ENCODE measurements at places on chromosomes 1 and 21.

GRCh38 chr1:6127587-6128163, 52.4 kb downstream of the CHD5 start:
- DNase-seq: peak; percentile 100

DNA sequence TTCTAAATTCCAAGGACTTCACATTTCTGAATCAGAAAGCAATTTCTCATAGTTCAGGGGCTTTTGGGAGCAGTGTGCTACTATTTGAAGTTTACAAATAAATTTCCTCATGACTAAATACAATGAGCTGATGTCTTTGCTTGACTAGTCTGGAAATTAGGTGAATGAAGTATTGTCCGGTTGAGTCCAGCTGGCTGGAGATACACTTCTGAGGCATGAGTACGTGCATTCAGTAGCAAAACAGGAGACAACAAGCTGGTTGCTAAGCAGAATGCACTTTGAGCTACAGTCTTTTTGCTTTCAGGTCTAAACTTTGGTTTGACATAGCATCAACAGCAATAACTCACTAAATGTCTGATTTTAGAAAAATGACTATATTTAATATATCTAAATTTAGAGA, 27.1 kb downstream of the ZNHIT6 start:
- no peak for DNase-seq

- no peak for DNase-seq
Measured at GRCh38 chr1:7578206-7578605, 192.9 kb upstream of the VAMP3 start.

DNA sequence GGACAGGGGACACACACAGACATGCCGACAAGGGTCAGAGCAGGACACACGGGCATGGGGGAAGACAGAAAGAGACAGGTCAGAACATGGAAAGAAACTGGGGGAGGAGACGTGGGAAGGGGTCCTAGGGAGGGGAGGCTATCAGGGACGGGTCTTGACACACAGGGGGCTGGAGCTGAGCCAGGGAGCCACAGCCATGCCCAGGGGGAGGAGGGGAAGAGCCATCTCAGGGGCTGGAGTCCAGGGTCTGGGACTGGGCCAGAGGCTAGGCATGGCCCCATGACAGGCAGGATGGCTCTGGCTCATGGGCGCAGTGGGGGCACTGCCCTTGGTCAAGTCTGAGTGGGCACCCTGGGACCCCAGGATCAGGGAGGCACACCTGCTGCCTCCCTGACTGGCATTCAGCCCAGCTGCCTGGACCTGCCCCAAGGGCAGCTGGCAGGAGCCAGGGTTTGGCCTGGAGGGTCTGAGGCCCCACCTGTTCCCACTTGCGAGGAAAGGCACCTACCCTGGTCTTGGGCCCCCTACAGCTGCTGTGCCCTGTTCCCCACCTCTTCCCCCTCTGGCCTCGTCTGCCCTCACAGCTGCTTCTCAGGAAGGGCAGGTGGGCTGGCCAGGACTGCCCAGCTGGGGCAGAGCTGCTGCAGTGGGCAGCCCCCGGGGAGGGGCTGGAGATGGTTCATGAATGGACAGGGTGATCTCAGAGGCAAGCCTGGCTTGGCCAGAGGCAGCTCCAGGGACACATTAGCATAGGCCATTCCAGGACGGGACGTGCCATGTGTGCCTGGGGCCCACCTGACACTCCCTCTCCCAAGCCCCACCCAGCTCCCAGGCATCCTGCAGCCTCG, 42.9 kb downstream of the HSPG2 start:
- no peak for DNase-seq

DNA sequence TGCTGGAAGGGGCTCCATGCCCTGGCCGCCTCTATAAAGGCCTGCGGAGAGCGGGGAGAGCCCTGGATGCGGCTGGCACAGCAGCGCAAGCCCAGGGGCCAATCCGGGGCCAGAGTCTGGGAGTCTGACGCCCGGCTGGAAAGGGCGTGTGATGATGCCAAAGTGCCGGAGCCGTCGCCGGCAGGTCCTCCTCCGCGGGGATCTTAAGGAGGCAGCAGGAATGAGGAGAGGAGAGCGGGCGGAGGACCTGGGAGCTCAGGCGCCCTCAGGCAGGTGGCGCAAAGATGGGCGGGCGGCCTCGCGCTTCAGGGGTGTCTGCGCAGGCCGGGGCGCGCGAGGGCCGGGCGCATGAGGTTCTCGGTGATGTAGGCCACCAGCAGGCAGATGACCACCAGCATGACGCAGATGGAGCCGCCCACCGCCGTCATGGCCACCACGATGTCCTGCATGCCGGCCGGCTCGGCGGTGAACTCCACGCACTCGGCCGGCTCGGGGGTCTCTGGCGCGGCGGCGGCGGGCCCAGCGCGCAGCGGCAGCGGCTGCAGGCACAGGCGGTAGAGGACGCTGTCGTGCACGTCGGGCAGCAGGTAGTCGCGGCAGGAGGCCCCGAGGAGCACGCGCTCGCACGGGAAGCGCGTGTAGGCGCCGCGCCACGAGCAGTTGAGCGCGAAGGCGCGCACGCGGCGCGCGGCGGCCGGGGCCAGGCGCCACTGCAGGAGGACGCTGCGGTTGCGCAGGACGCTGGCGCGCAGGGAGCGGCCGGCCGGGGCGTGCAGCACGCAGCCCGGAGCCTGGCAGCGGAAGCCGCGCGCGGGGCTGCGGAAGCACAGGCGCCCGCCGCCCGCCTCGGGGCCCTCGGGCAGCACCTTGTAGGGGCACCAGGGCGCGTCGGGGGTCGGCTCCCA, 653 bp downstream of the FNDC10 start:
- DNase-seq: peak; percentile 87

DNA sequence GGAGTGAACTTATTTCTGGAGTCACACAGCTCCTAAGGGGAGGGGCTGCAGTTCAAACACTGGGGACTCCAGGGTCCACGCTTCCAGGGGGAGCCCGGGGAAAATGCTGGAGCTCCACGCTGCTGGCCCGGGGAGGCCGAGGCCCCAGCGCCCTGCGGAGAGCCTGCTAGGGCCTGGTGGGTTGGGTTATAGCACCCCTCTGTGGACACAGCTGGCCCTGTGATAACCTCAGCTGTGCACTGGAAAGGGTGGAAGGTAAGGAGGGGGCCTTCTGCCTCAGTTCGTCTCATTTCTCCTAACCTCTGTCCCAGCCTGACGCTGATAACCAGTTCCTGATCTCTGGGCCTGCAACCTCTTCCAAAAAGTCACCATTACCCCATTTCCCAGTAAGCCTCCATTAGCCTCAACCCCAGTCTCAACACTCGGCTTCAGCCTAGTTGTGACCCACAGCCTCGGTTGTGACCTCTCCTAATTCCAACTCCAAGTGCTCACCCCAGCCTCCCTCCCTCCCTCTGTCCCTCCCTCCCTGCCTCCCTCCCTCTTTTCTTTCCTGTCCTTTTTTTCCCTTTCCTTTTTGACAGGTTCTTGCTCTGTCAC, 7.1 kb downstream of the NBL1 start:
- peak; percentile 81 for DNase-seq

DNA sequence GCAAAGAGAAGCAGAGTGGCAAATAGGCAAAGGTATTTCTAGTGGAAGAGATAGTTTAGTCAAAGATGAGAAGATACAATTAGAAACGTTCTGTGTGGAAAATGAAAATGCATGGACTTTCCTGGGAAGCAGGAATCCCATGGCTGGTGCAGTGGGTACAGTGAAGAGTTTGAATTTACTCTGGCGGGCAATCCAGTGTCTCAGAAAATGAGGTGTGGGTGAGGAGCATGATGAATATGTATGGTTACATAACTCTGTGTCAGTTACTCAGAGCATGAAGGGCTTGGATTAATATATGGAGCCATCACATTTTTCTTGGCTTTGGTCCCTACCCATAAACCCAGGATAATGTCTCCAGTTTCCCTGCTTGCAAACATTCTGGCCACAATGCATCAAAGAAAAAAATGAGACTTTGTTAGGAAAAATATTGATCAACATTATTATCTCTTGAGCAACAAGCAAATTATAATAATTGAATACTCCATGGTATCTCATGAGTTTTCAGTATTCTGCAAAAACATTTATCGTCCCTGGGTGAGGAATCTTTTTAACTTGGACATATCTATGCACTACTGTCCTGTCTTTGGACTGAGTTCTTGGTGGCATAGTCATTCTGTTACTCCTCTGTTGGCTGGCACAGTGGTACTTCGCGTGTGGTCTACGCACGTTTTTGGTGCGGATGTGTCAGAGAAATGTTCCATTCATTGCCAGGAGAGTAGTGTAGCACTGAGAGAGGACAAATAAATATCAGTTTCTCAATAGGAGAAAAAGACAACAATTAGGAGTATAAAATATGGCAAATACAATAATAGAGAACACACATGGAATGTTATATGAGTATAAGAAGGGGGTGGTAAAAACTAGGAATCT, 173.7 kb upstream of the C1orf105 start:
- no peak for DNase-seq

GRCh38 chr21:32455548-32455947, 43.0 kb downstream of the EVA1C start:
- no peak for DNase-seq

- no peak for DNase-seq
Measured at GRCh38 chr1:152770411-152770810, 4.5 kb upstream of the LCE1F start.

DNA sequence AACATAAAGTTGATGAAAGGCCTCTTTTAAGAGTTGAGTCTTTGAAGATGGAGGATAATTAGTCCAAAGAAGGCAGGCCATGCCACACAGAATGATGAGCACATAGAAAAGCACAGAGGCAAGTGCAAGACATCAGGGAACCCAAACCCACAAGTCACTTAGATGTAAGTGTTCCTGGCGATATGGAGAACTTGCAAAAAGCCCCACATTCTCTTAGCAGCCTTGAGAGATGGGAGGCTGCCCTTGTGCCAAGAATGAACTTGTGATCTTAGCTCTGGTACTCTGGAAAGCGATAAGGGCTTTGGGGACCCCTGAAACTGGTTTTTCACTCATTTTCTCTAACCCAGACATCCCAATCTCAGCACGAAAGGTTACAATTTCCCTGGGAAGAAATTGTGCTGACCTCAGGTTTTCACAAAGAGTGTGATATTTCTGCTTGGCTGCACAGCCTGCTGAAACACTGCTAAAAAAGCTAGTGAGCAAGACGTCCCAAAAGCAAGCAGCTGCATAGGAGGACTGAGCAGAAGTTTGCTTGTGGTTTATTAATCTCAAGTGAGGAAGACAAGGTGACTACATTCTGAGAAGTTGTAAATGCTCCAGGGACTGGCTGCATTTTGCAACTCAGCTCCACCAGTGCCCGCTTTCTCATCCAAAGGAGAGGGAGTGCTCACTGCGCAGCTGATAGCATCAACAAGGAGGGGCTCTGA, 496.9 kb upstream of the CAMK1G start:
- no peak for DNase-seq

DNA sequence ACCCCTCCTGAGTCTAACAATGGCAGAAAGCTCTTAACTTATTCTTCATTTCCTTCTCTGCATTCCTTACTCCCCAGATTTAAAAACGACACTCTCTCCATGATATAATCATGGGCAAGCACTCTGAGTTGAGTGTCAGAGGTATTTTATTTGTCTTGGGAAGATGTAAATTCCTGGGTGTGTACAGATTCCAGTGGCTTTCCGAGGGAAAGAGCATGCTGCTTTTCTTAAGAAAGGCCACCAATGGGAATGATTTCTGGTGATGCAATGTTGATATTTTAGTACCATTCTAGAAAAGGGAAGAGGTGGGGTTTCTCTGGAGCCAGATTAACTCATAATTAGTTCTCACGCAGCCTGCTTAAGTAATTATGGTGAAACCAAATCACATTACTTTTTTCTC, 47.8 kb upstream of the BTG3 start:
- DNase-seq: peak; percentile 10

- DNase-seq: no peak
Measured at GRCh38 chr21:31618696-31619430, 40.6 kb upstream of the SOD1 start.

- peak; percentile 76 for DNase-seq
Measured at GRCh38 chr21:44428281-44428960, 26.9 kb upstream of the LRRC3 start.

- no peak for DNase-seq
Measured at GRCh38 chr21:38202811-38203210, 54.0 kb upstream of the KCNJ15 start.

- DNase-seq: no peak
Measured at GRCh38 chr1:36883315-36883949, 150.9 kb downstream of the GRIK3 start.

GRCh38 chr1:2589431-2590232, 3.1 kb downstream of the PRXL2B start:
- no peak for DNase-seq

- no peak for DNase-seq
Measured at GRCh38 chr21:42174173-42174572, 44.8 kb upstream of the ABCG1 start.

DNA sequence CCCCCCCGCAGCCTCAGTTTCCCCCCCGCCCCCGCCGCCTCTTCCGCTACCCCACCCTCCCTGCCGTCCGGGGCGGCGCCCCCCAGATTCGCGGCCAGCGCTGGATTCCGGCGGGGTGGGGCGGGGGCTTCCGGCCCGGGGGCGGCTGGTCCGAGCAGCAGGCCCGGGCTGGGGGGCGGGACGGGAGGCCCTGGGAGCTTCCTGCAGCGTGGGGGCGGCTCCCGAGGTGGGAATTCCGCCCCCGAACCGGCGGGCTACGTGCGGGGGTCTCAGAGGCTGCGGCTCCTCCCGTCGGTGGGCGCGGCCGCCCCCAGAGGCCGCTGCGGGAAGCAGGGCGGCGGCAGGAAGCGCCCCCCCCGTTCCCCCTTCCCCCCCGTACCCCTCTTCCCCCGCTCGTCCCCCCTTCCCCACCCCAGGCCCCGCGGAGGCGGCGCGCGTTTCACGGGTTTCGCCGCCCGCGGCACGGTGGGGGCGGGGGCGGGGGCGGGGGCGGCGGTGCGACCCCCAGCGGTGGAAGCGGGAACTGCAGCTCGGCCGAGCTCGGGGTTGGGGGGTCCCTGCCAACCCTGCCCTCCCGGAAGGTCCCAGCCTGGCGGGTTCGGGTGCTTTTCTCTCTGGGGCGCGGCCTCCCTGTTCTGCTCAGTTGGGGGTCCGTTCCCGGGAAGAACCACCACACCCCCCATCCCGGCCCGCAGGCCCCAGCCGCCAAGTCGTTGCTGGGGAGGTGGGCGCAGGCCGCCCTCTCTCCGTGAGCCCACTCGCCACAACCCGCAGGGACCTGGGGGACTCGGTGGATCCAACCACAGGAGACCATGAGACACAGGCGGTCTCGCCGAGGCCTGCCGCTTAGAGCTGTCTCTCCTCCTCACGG, 76.3 kb downstream of the MORN1 start:
- DNase-seq: peak; percentile 94

DNA sequence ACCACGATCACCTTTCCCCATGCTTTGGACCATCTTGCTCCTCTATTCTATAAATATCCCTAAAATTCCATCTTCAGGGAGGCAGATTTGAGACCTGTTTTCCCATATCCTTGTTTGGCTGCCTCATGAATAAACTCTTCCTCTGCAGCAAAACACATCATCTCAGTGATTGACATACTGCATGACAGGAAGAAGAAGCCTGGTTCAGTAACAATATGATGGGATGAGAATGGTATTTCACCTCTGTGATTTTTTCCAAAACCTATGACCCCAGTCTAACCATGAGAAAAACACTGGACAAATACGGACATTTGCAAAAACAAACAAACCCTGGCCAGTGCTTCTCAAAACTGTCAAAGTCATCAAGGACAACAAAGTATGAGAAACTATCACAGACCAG, 53.8 kb upstream of the ZSWIM5 start:
- no peak for DNase-seq

- DNase-seq: no peak
Measured at GRCh38 chr1:235375919-235376605, 8.8 kb downstream of the TBCE start.
